Substantia nigra (tissue), 51 donors: ENCODE measurements at places on chromosomes 3 and 15.

DNA sequence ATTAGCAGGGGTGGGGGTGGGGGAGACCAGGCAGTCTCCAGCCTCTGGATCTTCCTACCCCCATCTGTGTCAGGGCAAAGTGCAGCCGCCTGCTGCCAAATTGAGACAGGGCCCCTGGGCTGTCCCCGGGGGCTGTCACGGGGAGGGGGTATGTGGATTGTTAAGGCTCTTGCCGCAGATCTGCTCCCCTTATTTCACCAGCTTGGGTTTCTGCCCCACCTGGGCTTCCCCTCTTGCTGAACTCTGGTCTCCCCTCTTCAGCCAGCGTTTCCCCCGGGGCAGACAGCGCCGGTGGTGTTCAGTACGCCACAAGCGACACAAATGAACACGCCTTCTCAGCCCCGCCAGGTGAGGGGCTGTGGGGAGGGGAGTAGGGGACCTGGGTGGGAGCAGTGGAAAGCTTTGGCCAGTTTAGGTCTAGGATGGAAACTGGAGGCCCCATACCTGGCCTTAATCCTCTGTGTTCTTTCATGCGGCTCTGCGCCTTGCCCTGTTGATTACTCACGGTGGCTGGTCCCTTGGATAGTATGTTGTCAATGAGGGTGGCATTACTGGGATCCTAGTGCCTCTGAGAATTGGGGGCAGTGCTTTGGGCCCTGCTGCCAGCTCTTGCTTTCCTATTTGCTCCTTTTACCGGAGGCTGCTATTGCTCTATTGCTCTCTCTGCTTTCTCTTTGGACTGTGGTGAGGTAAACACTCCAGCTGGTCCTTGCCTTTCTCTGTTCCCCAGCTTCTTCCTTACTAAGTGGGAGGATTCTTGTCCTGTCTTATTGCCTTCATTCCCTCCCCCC, 1.7 kb downstream of the EIF4G1 start:
- DNase-seq: no peak

GRCh38 chr3:111485086-111485485, 56.9 kb upstream of the CD96 start:
- no peak for DNase-seq

GRCh38 chr3:45205126-45205525, 21.0 kb downstream of the TMEM158 start:
- no peak for DNase-seq

GRCh38 chr3:24933401-24933800, 438.8 kb upstream of the THRB start:
- no peak for DNase-seq

- DNase-seq: no peak
Measured at GRCh38 chr3:45988804-45989203, 6.8 kb downstream of the FYCO1 start.

- DNase-seq: peak; percentile 65
Measured at GRCh38 chr3:10015461-10015904, 10.8 kb upstream of the FANCD2 start.

- no peak for DNase-seq
Measured at GRCh38 chr15:55695432-55695831, 47.5 kb downstream of the PRTG start.

- DNase-seq: no peak
Measured at GRCh38 chr15:60936186-60936585, 292.9 kb downstream of the RORA start.

DNA sequence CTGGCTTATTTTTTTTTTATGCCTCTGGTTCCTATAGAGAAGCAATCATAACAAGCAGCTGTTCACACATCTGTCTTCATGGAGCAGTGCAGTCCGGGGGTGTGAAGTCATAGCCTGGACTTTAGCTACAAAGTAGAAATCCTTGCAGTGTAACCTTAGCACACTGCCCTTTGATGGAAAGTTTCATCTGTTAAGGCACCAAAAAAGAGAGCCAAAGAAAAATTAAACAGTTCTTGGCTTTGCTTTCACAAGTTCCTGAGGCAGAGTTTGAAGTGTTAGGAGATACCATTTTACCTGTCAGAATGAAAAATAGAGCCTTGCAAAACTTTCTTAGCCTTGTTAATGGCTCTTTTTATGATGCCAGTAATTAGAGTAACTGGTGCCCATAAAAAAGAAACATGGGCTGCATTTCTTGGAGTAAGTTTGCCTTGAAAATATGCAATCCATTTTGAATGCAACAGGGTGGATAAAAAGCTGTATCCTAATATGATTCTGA, 84.1 kb downstream of the PIK3R4 start:
- no peak for DNase-seq

- DNase-seq: no peak
Measured at GRCh38 chr15:80260551-80260950, 8.5 kb upstream of the CTXND1 start.

DNA sequence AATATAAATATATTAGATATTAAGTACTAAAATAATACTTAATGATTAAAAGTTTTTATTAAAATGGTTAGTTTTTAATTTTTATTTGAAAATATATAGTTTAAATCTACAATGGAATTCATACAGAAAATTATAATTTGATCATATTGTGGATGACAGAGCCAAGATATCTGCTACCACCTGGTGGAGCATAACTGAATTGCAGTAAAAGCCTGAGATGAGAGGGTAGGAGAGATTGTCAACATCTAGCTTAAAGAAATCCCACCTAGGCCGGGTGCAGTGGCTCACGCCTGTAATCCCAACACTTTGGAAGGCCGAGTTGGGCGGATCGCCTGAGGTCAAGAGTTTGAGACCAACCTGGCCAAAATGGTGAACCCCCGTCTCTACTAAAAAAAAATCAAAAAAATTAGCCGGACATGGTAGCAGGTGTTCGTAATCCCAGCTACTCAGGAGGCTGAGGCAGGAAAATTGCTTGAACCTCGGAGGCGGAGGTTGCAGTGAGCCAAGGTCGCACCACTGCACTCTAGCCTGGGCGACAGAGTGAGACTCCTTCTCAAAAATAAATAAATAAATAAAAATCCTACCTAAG, 25.1 kb upstream of the CSTA start:
- DNase-seq: no peak

- no peak for DNase-seq
Measured at GRCh38 chr3:105950881-105951600, 82.2 kb upstream of the CBLB start.

- no peak for DNase-seq
Measured at GRCh38 chr15:98896802-98897732, 110.5 kb downstream of the PGPEP1L start.

- DNase-seq: no peak
Measured at GRCh38 chr3:16936233-16936632, 51.5 kb downstream of the PLCL2 start.

DNA sequence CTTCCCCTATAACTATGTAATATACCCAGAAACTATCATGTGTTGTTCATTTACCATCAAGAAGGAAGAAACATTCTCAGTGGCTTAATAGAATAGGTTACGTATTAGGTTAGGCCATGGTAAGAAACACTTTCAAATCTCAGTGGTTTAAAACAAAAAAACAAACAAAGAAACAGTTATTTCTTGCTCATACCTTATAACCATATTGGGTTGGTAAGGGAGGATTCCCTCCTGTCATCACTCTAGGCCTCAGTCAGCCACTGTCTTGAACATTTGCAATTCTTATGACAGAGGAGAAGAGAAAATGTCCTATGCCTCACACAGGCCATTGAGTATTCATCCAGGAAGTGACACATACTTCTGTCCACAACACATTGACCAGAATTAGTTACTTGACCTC, 727.7 kb upstream of the NECTIN3 start:
- DNase-seq: no peak

DNA sequence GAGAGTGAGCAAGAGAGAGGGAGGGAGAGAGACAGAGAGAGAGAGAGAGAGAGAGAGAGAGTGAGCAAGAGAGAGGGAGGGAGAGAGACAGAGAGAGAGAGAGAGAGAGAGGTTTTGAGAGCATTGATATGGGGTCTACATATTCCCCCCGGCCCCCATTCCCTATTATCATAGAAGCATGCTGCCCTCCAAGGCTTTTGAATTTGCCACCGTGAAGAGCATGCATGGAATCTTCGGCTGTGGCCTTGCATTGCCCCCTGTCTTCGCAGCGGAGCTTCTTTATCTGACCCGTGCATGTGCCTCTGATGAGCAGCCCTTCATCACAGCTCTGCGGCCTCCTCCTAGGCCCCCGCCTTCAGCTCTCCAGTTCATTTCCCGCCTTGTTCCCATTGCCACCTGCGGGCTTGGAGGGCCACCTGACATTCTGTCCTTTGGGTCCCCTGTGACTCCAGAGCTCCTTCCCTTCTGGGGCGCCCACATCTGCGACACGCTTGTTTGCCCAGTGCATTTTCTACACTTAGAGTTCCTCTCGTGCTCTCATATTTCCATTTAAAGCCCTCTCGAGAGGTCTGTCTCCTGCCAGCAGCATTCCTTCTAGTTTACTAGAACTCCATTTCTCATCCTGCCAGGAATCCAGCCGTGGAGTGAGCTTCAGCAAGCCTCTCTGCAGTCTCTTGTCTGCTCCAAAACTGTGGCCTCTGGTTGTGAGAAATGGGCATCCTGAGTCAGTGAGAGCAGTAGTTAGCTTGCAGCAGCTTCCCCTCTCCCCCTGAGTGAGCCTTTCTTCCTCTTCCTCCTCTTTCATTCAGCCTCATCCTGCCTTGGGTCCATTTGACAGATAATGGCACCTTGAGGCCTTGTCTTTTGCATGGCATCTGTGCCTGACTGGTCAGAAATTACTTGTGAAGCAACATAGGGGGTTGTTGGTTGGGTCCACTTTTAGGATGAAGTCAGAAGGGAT, 25.3 kb downstream of the LPP start:
- DNase-seq: no peak

- DNase-seq: no peak
Measured at GRCh38 chr15:94196531-94196930, 34.8 kb upstream of the MCTP2 start.

GRCh38 chr3:113354307-113354706, 87.0 kb downstream of the CFAP44 start:
- DNase-seq: no peak

DNA sequence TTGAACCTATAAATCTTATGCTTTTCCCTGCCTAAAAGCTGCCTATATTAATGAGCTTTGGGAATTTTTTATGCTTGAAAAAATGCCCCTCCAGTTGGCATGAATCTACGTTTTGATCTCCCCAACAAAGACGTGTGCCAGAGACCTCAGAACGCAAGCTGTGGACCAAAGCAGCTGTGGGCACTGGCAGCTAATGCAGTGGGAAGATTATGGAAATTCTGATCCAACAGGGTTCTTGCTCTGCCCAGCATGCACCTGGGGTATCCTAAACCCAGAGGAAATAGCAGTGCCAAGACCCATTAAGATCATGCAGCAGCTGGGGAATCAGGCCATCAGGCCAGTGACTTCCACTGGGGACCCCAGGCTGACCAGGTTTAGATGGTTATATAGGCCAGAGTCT, 423.0 kb downstream of the ZBBX start:
- no peak for DNase-seq

DNA sequence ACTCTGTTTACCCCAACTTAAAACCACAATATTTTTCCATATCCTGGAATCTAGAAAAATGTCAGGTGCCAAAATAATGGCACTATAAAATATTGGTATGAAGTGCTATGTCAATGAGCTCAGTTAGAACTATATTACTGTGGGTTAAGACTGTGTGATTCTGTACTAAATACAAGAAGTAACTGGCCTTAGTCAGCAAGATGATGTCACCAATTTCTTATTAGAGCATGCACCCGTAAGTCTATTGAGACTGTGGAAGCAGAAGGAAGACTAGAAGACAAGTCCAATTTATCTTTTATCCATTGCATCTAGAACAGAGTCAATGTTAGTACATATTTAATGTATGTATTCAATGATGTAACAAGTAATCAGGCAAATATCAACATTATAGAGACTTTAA, 25.0 kb downstream of the LRRC58 start:
- DNase-seq: no peak

DNA sequence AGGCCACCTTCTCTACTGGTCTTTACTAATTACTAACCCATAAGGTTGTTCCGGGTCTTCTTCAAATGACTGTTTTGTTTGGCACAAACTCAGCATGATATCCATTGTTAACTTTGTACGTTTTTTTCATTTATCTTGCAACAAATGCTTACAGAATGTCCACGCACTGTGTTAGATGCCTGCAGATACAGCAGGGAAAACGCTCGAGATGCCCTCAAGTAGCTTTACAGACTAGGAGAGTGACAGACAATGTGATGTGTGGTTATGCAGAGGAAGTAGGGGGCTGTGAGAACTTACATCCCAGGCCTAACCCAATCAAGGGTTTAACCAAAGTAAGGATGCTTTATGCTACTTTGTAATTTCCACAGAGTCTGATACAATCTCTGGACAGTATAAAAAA, 949 bp upstream of the RFC4 start:
- DNase-seq: no peak

DNA sequence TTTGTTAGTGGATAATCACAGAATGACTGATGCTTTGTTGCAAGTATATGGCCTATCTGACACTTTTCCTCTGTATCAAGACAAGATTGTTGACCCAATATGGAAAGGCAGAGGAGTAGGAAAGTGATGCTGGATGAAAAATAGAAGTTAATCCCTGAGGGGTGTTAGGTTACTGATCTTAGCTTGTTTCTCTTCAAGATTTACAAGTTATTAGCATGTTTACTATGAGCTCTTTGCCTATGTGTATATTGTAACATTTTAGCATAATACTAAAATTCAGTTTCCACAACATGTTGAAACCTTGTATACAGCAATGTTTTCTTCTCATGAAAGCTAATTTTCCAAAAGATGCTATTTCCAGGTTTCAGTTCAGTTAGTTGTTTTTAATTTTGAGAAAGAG, 120.4 kb upstream of the CCNL1 start:
- DNase-seq: no peak

GRCh38 chr3:100113723-100114412, 433 bp downstream of the FILIP1L start:
- DNase-seq: no peak

- DNase-seq: no peak
Measured at GRCh38 chr3:12483872-12484197, 445 bp upstream of the TSEN2 start.

DNA sequence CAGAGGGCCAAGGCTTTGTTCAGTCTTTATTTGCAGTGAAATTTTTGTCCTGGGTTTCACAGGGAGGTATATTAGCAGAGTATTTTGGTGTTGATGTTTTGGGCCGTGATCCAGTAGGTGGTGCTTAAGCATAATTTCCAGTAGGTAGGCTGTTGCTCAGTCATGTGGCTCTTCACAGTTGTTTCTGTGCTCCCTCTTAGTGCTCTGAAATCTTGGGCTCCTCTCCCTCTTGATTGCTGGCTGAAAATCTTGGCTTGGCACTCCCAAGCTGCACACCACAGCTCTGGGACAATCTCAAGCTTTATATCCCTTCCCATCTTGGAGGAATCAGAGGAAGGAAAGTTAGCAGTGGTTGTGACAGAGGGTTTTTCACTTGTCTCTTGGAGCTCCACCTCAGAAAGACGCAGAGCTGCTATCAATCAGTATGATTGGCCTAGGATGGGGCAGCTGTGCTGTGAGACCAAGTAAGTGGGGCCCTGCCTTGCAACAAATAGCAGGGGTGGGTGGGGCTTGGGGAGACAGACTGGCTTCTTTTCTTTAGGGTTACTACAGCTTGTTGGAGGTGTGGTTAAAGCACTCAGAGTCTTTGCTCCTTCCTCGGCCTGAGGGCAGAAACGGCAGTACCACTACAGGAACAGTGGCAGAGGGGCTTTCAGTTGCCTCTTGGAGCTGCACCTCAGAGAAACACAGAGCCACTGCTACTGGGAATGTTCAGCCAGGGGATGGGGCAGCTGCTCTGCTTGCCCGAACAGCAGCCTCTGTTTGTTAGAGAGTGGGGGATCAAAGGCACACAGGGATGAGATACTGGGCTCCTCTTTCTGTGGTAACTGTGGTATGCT, 627.0 kb downstream of the SI start:
- no peak for DNase-seq
